ENCODE measurements at places on chromosomes 12 and 14. TPM values are rescaled to one million over a fixed set of nuclear protein-coding genes. Genes with fewer than 3 reads are reported as not detected.

- peak; percentile 56 for DNase-seq
Measured at GRCh38 chr12:125890971-125891370, 825.7 kb downstream of the AACS start.

Gene P2RX2
- total RNA-seq: not detected

Gene GALNT6
- 0.13 TPM for total RNA-seq

DNA sequence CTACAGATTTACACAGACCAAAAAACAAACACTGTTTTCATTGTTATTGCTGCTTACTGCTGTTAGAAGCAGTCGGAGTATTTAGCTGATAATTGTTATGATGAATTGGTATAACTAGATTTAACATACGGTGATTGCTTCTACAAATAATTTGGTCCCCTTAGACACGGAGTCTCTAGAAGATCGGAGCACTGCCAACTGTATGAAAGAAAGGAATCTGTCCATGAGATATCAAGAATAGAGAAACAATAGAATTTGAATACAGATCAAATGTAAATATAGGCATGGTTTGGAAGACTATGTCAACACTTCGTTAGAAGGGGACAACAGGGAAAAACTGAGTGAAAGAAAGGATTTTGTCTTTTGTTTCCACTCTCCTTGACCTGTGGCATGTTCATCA lies 110.9 kb downstream of the PPP2R5E start:
- no peak for DNase-seq

GRCh38 chr12:31119192-31119802 lies 45.6 kb downstream of the DDX11 start:
- DNase-seq: no peak
